ENCODE measurements at places on chromosomes 2 and 18.

DNA sequence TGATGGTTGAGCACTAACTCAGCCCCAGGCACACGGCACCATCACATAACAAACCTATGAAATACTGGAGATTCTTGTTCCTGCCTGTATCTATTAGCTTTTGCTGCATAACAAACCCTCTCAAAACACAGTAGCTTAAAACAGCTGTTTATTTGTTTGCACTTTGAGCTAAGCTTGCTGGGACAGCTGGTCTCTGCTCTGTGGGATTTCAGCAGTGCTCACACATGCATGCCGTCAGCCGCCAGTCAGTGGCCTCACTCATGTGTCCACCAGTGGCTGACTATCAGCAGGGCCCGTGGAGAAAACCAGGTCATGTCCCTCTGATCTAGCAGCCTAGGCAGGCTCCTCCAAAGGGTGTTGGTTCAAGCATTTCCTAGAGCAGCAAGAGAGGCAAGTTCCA, 52.8 kb upstream of the RAB12 start:
- no peak for DNase-seq

DNA sequence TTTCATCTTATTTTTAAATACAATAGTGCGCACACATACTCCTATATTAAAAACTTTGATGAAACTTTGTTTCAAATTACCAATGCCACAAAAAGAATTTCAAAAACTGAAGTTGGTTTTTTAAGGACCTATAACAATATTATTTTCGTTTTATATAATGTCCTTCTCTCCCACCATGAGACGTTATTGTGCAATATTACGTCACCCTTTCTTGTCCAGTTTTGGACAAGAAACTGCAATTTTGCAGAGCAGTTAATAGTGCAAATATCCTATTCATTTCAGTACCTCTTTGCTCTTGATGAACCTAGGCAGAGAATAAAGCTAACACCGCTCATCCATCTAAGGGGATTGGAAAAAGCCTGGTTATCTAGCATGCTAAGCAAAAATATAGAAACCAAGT, 9.7 kb upstream of the ZNF516 start:
- DNase-seq, result no peak

DNA sequence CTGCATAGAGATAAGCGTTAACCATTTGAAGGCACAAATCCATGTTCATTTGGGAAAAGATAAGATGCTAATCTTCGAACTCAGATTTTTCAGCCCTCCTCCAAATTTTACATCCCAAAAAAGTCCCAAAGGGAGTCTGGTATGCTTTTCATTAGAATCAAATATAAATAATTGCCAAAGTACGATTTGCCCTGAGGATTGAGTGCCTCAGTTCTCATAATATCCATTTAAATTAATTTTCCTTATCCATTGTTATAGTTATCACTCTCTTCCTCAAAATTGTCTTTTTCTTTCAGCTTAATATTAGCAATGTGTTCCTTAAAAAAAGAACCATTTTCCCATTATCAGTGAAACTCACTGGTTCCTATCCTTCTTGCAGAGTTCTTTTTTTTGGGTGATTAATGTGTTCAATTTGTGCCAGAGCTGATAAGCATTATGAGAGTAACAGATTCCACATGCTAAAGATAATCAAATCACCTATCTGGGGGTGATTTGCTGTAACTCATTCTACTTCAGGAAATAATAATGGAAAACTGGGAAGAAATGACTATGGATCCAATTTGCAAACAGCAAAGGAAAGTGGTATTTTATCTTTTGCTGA, 686 bp downstream of the HNMT start:
- no peak for DNase-seq

GRCh38 chr18:48023334-48024008, 93.0 kb upstream of the SMAD2 start:
- DNase-seq, result no peak

- DNase-seq, result no peak
Measured at GRCh38 chr2:112493858-112494648, 12.1 kb downstream of the TTL start.

- DNase-seq, result no peak
Measured at GRCh38 chr18:37425222-37425621, 140.4 kb downstream of the CELF4 start.

- no peak for DNase-seq
Measured at GRCh38 chr18:910247-910646, 5.6 kb downstream of the ADCYAP1 start.

DNA sequence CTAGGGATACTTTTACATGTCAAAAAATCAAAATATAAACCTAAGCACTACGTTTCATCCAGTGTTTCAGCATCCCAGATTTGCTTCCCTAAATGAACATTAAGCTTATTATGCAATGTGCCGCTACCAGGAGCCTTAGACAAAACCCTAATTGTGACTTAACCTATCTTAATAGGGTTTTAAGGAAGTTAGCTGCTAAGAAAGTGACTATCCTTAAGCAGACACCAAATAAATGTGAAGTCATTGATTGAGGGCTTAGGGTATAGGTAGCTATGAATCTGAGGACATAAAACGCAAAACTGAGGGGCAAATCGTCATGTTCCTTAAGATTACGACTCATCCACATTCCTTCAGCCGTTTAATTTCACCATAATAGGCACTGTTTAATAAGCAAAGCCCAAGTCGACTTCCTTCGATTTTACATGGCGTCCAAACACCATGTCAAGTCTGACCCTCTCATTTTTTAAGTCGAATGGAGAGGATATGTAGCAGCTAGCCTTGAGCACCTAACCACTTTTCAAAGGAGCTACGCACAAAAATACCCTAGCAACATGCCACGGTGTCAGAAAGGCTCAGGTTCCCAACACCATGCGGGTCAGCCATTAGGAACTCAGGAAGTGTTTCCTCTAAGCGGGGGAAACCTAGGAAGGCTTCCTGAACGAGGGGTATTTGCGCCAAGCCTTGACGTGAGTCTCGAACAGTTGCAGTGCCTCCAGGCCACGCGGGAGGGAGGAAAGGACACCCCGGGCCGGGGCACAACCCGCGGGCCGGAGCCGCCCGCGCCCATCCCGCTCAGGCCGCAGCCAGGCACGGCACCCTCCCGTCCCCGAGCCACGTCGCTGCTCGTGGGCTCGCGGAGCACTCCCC, 1.0 kb downstream of the HDLBP start:
- DNase-seq, result no peak

DNA sequence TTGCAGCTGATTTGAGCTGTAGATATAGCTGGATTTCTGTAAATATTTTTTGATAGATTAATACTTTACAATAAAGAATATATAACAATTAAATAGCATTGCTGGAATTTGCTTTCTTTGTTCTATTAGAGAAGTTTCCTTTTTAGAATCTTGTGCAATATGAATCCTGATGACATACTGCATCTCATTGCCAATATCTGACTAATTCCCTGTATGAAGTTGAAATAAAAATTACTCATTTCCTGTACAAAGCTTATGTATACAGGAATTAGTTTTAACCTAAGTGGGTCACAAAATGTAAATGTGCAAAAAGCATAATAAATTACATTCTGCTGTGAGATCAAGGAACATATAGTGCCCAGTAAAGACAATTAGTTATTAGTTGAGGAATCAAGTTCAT, 72.8 kb upstream of the TMEFF2 start:
- DNase-seq, result no peak

- no peak for DNase-seq
Measured at GRCh38 chr2:221914334-221914880, 342.3 kb upstream of the EPHA4 start.

DNA sequence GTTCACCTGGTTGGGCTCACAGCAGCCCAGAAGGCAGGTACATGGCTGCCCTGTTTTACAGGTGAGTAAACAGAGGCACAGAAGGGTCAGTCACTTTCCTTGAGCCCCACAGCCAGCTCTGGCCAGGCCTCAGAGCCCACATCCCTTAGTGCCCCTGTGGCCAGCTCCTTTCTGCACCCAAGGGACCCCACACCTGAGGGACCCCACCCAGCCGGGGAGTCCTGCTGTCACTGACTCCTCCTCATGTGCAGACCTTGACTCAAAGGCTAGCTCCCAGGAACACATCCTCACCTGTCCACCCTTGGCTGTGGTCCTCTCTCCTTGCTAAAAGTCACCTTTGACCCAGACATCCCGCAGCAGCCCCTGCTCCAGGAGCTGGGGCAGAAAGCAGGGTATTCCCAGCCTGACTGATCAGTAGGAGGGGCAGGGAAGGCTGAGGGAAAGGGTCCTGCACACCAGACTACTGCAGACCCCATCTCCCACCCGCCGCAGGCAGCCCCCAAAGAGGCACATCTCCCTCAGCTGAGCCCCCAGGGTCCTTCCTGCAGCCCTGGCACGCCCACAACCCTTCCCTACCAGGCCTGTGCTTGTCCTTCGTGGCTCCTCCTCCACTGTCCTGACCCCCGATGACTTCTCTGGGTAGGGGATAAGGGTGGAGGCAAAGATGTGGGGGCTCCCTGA, 9.8 kb upstream of the ARHGEF4 start:
- no peak for DNase-seq

GRCh38 chr2:106843001-106843909, 42.7 kb downstream of the ST6GAL2 start:
- no peak for DNase-seq

DNA sequence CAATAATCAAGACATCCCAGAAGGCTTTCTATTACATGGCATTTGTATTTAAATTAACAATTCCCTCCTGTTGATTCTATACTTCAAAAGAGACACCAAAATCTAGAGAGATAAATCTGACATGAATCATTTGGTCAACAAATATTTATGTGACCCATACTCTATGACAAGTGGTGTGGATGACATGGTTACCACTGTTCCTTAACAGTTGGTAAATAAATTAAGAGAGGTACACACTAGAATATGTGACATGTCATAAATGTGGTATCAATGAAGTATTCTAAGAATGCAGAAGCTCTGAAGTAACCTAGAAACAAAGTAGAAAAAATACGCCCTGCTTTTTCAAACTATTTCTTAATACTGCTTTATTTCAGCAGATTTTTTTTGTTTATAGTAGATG, 255.4 kb downstream of the EXOC6B start:
- no peak for DNase-seq

DNA sequence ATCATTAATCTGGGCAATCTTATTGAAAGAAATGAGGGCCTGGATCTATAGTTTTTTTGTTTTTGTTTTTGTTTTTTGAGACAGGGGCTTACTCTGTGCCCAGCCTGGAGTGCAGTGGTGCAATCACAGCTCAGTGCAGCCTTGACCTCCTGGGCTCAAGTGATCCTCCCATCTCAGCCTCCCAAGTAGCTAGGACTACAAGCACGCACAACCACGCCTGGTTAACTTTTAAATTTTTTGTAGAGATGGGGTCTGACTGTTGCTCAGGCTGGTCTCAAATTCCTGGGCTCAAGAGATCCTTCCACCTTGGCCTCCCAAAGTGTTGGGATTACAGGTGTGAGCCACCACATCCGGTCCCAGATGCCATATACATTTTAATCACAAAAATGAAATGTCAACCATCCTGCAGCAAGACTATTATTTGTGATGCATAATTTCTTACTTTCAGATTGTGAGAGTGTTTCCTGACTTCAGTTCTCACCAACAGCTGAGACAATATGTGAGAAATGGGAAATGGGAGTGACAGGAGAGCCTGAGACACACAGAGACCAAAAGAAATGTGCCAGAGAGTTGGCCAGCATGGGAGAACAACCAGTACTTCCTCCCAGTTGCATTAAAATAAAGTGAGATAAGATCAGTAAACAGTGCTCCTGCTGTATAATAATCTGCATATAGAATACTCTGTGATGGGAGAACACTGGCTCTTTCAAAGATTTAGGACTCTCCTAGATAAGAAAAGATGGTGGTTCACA, 87.6 kb downstream of the METTL8 start:
- DNase-seq, result no peak

DNA sequence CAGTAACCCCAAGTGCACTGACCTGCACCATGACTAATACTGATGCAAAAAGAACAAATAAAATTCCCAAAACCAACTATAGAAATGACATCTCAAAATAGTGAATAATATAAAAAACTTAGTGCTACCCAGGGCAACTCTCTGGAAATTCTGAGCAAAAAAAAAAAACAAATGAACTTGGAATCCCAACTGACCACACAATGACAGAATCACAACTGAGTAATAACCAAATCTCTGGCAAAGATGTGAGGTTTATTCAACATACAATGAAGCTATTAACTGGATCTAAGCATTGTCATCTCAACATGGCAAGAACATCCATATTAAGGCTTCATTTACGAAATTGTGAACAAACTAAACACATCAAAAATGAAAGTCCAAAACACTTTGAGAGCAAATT, 22.7 kb downstream of the EXOC6B start:
- no peak for DNase-seq

- DNase-seq, result no peak
Measured at GRCh38 chr18:34771958-34772357, 61.9 kb downstream of the DTNA start.

DNA sequence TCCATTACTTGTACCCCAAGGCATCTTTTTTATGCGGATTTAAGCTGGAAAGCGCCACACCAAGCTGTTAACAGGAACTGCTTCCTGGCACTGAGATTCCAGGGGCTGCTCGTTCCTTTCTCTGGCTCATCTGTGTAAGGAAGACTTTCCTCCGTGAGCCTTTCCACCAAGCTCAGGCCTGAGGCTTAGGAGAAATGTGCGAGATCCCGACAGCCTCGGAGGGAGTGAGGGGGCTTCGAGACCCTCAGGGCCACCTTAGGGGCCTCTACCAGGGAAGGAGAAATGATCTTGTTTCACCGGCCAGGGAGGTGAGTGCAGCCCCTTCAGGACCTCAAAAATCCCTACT, 17.1 kb downstream of the B3GNT7 start:
- DNase-seq, result no peak

DNA sequence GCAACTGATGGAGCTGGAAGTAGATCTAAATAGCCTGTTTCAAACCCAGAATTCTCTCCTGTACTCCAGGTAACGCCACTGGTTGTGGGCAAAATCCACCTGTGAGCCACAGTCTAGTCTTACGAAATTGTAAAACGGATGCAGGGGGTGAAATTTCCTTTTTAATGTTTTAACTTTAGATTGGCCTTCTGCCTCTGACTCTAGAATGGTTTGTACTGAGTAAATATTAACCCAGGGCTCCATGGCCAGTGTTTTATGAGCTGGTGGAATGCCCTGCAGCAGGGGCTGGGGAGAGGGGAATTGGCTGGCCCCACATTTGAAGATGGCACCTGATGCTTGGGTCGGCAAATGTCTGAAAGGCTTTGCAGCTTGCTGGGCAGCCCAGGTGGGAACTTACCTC, 156.6 kb downstream of the MYCN start:
- DNase-seq, result no peak

DNA sequence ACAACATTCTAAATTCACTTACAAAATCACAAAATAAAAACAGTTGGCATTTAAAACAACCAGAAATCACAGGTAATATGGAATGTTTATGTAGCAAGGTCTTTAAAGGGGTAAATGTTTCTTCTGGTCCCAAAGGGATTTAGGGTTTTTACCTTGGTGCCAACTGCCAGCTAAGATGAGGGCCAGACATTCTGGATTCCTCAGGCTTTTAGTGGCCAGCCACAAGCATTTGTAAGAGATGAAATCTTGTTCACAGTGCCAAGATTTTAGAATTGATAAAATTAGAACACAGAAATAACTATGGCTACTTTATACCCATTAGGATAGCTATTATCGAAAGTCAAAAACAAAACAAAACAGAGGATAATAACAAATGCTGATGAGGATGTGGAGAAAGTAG, 60.4 kb upstream of the CDKL4 start:
- no peak for DNase-seq

- no peak for DNase-seq
Measured at GRCh38 chr2:30234180-30234971, 3.0 kb downstream of the LBH start.

GRCh38 chr2:17059458-17059857, 393.8 kb upstream of the CYRIA start:
- DNase-seq, result no peak

Measured in stimulated activated CD8-positive, alpha-beta memory T cell treated with anti-CD3 and anti-CD28 coated beads, Interleukin-4, amount 100 ng/mL, for 4 hours (primary cell).